ENCODE measurements at places on chromosomes 11 and 22. TPM values are rescaled to one million over a fixed set of nuclear protein-coding genes. Genes with fewer than 3 reads are reported as not detected.

DNA sequence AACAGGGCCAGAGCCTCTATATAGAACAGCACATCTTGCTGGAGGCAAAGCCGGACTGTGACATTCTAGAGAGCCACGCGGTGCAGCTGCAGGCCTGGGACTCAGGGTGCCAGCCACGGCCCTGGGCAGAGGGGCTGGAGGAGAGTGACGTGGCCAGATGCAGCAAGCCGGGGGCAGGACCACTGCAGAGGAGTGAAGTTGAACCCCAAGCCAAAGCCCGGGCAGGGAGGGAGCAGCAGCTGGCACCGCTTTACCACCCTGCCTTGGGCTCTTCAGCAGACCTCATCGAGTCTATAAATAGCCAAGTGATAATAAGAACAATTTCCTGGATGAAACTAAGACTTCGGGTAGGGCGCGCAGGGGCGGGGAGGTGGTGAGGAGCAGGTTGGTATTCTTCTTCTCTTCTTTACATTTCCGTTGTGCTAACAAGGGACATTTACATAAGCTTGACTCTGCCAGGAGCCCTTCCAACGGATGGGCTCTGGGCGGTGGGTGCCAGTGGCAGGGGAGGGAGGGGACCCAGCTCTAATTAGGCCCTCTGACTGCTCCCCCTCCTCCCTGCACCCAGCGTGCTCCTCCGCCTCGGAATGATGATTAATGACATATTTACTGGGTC lies 110.2 kb downstream of the ST3GAL4 start:
- peak; percentile 63 for DNase-seq
- H3K36me3 ChIP-seq, result no peaks in the 10 kb centered on the region
- H3K4me1 ChIP-seq, result peaks cover 29% of the 10 kb centered on the region
- peaks cover 2% of the 10 kb centered on the region for H3K27me3 ChIP-seq

DNA sequence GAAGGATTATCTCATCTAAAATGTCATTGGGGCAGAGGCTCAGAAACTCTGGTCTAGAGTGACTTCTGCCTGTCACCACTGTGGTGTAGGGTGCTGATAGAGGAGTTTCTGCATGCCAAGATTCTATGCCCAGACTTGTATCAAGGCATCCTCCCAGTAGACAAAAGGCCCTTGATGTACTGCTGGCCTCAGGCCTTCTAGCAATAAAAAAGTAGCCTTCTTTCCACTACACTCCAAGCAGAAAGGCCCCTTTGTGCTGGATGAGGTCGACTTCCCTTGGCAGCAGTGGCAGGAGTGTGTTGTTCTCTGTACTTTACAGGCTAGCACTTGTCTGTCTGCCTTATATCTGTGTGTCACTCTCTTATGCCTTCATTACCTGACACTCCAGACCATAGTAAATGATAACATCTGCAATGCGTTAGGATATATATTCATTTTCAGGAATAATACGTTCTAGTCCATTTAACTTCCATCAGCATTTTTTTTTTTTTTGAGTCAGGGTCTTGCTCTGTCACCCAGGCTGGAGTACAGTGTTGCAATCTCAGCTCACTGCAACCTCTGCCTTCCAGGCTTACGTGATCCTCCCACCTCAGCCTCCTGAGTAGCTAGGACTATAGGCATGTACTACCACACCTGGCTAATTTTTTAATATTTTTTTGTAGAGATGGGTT lies 49.5 kb upstream of the RRM1 start:
- H3K4me3 ChIP-seq, result no peak overlapping the region
- peak overlapping the region; percentile 44 for H3K27ac ChIP-seq
- peaks cover 27% of the 10 kb centered on the region for H3K36me3 ChIP-seq

DNA sequence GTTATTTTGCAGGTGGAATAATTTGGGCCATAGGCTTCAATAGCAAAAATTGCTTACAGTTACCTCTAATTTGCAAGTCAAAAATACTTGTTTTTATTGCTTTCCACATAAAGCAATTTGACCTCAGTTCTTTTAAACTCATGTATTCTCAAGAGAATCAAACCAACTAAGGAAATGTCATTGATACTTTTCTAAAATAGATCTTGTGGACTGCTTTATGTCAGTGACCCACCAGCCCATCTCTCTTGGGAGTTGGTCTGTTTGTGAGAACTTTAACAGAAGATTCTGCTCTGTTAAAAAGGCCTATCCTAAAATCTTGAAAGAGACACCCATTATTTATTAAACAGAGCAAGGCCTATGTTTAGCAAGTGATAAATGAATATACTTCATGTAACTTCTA lies 75.2 kb downstream of the DDIAS start:
- peaks cover 5% of the 10 kb centered on the region for H3K27me3 ChIP-seq
- H3K36me3 ChIP-seq, result peaks cover 20% of the 10 kb centered on the region
- DNase-seq, result no peak
- no peak overlapping the region for H3K4me3 ChIP-seq

- DNase-seq, result no peak
- no peak overlapping the region for H3K27ac ChIP-seq
- H3K4me3 ChIP-seq, result no peak overlapping the region
- no peaks in the 10 kb centered on the region for H3K36me3 ChIP-seq
- H3K4me1 ChIP-seq, result no peaks in the 10 kb centered on the region
Observed at GRCh38 chr11:11968511-11969280, 39.7 kb downstream of the DKK3 start.

GRCh38 chr11:10305262-10305963 lies 540 bp downstream of the ADM start:
- H3K27ac ChIP-seq, result no peak overlapping the region
- H3K4me3 ChIP-seq, result peak overlapping the region; percentile 72
- peaks cover 84% of the 10 kb centered on the region for H3K27me3 ChIP-seq
- peaks cover 58% of the 10 kb centered on the region for H3K4me1 ChIP-seq

GRCh38 chr11:79110796-79111195 lies 330.0 kb downstream of the TENM4 start:
- H3K4me3 ChIP-seq, result no peak overlapping the region
- no peak for DNase-seq
- H3K36me3 ChIP-seq, result no peaks in the 10 kb centered on the region
- no peak overlapping the region for H3K27ac ChIP-seq
- no peaks in the 10 kb centered on the region for H3K4me1 ChIP-seq
- H3K27me3 ChIP-seq, result no peaks in the 10 kb centered on the region

- no peaks in the 10 kb centered on the region for H3K27me3 ChIP-seq
- no peak overlapping the region for H3K27ac ChIP-seq
- no peaks in the 10 kb centered on the region for H3K4me1 ChIP-seq
- no peak for DNase-seq
Observed at GRCh38 chr22:38540701-38541100, 29.3 kb downstream of the DMC1 start.

GRCh38 chr22:23182309-23183060 lies 2.2 kb downstream of the BCR start:
- H3K4me1 ChIP-seq, result peaks cover 55% of the 10 kb centered on the region
- H3K36me3 ChIP-seq, result peaks cover 38% of the 10 kb centered on the region
- peak overlapping the region; percentile 81 for H3K4me3 ChIP-seq
- peak; percentile 25 for DNase-seq
- peak overlapping the region; percentile 65 for H3K27ac ChIP-seq

DLAT gene
- 31.6 TPM for total RNA-seq

GRCh38 chr11:120431633-120432032 lies 79.9 kb upstream of the GRIK4 start:
- H3K4me3 ChIP-seq, result no peak overlapping the region
- H3K4me1 ChIP-seq, result peaks cover 13% of the 10 kb centered on the region
- DNase-seq, result no peak
- H3K27ac ChIP-seq, result no peak overlapping the region
- no peaks in the 10 kb centered on the region for H3K27me3 ChIP-seq

GRCh38 chr11:70743941-70744351 lies 345.6 kb downstream of the CTTN start:
- no peaks in the 10 kb centered on the region for H3K36me3 ChIP-seq
- no peak overlapping the region for H3K4me3 ChIP-seq
- no peak overlapping the region for H3K27ac ChIP-seq
- no peak for DNase-seq

- no peak overlapping the region for H3K27ac ChIP-seq
- no peak overlapping the region for H3K4me3 ChIP-seq
- peaks cover 67% of the 10 kb centered on the region for H3K36me3 ChIP-seq
Observed at GRCh38 chr11:6397636-6398035, 7.4 kb downstream of the SMPD1 start.

- H3K27ac ChIP-seq, result no peak overlapping the region
- peaks cover 12% of the 10 kb centered on the region for H3K4me1 ChIP-seq
- no peak overlapping the region for H3K4me3 ChIP-seq
- H3K27me3 ChIP-seq, result no peaks in the 10 kb centered on the region
- no peaks in the 10 kb centered on the region for H3K36me3 ChIP-seq
Observed at GRCh38 chr22:41480397-41480735, 11.4 kb downstream of the ACO2 start.

PGA4 gene
- total RNA-seq, result not detected

DNA sequence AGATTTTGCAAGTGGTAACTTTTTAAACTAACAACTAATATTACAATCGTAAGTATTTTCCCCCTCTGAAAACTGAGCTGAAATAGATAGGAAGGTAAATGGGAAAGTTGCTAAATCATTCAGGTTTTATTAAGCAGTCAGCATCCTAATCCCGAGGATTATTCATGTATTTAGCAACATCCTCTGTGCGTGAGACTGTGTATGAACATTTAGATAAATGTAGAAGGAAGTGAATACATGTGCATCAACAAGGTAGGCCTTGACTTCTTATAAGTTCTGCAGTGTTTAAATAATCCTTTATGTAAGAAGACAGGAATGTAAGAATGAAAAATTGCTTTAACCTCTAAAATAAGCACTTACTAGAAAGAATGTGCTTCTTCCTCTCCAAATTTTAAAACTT lies 745.9 kb upstream of the TENM4 start:
- no peaks in the 10 kb centered on the region for H3K4me1 ChIP-seq
- H3K27me3 ChIP-seq, result no peaks in the 10 kb centered on the region
- no peak overlapping the region for H3K4me3 ChIP-seq
- no peak overlapping the region for H3K27ac ChIP-seq
- no peaks in the 10 kb centered on the region for H3K36me3 ChIP-seq

DNA sequence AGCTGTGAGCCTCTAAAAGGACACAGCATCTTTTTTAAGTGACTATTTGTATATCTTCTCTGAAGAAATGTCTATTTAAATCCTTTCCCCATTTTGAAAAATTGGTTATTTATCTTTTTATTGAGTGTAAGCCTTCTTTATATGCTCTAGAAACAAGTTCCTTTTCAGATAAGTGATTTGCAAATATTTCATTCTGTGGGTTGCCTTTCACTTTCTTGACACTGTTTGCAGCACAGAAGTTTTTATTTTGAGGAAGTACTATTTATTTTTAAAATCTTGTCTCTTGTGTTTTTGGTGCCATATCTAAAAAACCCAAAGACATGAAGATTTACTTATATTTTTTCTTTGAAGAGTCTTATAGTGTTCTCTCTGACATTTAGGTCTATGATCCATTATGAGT lies 40.1 kb upstream of the LYVE1 start:
- H3K4me1 ChIP-seq, result peaks cover 25% of the 10 kb centered on the region
- no peak overlapping the region for H3K27ac ChIP-seq
- H3K36me3 ChIP-seq, result no peaks in the 10 kb centered on the region

DNA sequence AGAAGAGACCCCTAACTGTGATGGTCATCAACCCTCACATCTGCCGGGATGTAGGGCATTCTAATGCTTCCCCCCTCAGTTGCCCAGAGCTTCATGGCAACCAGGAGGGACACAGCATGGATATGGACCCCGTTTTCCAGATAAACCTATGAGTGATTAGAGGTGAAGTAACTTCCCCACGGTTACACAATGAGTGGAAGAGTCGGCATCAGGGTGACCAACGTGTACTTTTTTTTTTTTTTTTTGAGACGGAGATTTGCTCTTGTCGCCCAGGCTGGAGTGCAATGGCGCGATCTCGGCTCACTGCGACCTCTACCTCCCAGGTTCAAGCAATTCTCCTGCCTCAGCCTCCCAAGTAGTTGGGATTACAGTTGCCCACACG lies 25.0 kb downstream of the TXN2 start:
- peaks cover 50% of the 10 kb centered on the region for H3K4me1 ChIP-seq
- no peak for DNase-seq
- no peak overlapping the region for H3K4me3 ChIP-seq
- no peaks in the 10 kb centered on the region for H3K36me3 ChIP-seq

DNA sequence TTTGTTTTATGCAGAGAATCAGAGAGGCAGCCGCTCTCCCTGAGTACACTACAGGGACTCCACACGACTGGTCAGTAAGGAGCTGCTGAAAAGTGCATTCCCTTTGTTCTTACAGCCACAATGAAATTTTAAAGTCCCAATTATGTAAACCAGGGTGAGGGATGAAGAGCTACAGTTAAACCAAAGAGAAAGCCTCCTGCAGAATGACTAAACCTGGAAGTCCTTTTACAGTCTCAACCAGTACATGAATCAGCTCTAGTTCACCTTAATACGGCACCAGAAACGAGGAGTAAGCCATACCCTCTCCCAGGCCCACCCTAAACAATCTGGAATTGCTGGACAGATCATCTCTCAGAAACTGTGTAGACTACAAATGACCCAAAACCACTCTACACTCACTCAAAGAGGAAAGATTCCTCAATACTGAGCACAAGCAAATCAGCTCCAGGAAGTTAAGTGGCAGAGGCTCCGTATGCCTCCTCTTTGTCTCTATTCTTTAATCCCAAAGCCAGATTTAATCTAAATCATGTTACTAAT lies 113.1 kb downstream of the RBFOX2 start:
- H3K4me1 ChIP-seq, result peaks cover 19% of the 10 kb centered on the region
- no peak for DNase-seq
- H3K27ac ChIP-seq, result no peak overlapping the region
- H3K36me3 ChIP-seq, result no peaks in the 10 kb centered on the region
- peaks cover 4% of the 10 kb centered on the region for H3K27me3 ChIP-seq
- no peak overlapping the region for H3K4me3 ChIP-seq

DNA sequence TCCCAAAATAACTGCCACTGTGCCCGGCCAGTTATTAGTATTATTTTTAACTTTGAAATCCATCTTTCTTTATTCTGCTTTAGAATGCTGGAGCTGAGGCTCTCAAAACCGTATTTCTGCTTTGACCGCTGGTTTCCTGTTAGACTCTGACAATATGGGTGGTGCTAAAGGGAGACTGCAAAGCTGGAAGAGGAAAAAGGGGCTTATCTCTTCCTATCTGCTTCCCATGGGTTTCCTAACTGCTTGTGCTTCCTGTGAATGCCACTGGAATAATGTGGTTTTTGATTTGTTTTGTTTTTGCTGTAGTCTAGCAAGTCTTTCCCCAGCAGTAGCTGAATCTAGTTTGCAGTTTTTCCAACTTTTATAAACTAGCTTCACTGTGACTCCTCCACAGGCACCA lies 43.6 kb downstream of the XRRA1 start:
- peaks cover 3% of the 10 kb centered on the region for H3K4me1 ChIP-seq
- DNase-seq, result no peak
- H3K27me3 ChIP-seq, result no peaks in the 10 kb centered on the region
- H3K36me3 ChIP-seq, result peaks cover 16% of the 10 kb centered on the region

OR5AR1 gene
- total RNA-seq, result not detected

PDGFB gene
- total RNA-seq, result 1.1 TPM

DNA sequence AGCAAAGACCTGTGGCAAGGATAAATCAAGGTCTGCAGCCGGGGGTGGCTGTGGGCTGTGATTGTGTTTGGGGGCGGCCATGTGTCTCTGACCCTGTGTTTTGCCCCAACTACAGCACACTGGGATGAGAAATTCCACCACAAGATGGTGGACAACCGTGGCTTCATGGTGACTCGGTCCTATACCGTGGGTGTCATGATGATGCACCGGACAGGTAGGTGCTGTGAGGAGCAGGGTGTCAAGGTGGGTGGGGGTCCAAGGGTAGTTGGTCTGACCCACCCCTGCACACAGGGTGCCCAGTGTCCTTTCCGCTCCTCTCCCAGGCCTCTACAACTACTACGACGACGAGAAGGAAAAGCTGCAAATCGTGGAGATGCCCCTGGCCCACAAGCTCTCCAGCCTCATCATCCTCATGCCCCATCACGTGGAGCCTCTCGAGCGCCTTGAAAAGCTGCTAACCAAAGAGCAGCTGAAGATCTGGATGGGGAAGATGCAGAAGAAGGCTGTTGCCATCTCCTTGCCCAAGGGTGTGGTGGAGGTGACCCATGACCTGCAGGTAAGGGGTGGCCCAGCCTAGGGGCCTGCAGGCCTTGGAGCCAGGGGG lies 6.7 kb downstream of the SERPINH1 start:
- no peak overlapping the region for H3K4me3 ChIP-seq
- H3K27me3 ChIP-seq, result no peaks in the 10 kb centered on the region
- H3K36me3 ChIP-seq, result peaks cover 6% of the 10 kb centered on the region

IGSF9B gene
- total RNA-seq, result 130 TPM
